IPS DF 19.7 (cell line): ENCODE measurements at places on chromosomes 12 and 14.

DNA sequence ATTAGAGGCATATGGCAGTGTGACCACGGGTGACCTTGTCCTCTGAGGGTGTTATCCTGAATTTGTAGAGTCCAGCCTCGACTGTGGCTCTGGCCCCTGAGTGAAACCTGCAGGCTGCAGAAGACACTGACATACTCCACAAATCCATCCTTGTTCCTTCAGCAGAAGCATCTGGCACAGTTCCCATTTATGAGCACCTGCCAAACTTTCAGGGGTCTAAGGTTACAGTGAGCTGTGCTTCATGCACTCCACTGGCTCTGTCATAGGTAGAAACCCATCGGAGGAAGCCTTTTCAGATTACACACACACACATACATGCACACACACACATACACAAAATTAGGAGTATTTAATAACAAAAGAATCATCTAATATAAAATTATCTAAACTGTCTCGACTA is 13.6 kb upstream of the NUAK1 start:
- DNase-seq, result no peak

GRCh38 chr14:28344381-28344780 is 422.2 kb upstream of the FOXG1 start:
- DNase-seq, result no peak

- DNase-seq, result no peak
Measured at GRCh38 chr12:3336606-3337311, 154.2 kb upstream of the PRMT8 start.

DNA sequence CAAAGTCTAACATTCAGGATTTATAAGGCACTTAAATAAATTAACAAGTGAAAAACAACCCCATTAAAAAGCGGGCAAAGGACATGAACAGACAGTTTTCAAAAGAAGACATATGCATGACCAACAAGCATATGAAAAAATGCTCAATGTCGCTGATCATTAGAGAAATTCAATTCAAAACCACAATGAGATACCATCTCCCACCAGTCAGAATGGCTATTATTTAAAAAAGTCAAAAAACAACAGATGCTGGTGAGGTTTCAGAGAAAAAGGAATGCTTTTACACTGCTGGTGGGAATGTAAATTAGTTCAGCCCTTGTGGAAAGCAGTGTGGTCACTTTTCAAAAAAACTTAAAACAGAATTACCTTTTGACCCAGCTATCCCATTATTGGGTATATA is 60.7 kb upstream of the BDKRB2 start:
- no peak for DNase-seq

GRCh38 chr14:65934070-65934435 is 521.5 kb downstream of the FUT8 start:
- no peak for DNase-seq

DNA sequence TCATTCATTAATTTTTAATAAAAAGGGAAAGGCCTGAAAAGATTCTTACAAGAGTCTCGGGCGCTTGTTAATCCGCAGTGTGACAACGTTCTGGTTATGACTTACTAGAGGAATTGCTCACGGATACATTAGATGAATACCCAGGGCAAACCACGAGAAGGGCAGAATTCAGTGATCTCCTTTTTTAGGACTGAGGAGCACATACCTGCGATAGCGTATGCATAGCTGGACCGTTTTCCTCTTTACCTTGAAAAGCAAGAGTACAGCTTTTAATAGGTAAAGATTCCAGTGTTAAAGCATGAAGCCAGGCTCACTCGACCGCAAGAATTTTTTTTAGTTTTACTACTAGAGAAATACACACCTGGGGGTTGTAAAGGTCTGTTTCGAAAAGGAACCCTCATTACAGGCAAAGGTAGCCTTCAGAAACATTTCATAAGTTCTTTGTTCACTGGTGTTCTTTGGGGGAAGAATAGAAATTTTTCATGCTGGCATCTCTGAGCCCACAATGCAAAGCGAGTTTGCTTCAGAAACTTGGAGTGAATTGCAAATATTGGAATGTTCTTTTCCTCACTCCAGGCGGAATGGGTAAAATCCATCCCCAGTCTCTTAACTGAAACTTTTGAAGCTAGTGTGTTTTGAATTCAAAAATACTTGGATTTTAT is 953 bp downstream of the MAPK1IP1L start:
- DNase-seq, result no peak

DNA sequence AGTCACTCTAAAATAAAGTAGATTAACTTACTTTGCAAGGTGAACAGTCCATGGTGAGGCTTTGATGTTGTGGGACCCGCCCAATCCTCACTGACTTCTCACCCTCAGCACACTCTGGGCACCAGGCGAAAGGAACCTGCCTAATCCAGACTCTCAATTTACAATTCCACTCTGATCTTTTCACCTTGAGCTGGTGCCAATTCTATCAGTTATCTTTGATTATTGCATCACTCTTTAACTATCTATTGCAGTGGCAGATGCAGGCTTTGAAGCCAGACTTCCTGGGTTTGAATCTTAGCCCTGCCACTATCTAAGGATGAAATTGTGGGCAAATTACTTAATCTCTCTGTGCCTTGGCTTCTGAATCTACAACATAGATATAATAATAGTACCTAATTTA is 18.9 kb upstream of the RASSF8 start:
- DNase-seq, result no peak

GRCh38 chr14:38012056-38012455 is 195.6 kb upstream of the SSTR1 start:
- DNase-seq, result no peak

- no peak for DNase-seq
Measured at GRCh38 chr12:120473807-120474615, 4.5 kb upstream of the SRSF9 start.

GRCh38 chr12:116594325-116595038 is 35.3 kb downstream of the MAP1LC3B2 start:
- no peak for DNase-seq

DNA sequence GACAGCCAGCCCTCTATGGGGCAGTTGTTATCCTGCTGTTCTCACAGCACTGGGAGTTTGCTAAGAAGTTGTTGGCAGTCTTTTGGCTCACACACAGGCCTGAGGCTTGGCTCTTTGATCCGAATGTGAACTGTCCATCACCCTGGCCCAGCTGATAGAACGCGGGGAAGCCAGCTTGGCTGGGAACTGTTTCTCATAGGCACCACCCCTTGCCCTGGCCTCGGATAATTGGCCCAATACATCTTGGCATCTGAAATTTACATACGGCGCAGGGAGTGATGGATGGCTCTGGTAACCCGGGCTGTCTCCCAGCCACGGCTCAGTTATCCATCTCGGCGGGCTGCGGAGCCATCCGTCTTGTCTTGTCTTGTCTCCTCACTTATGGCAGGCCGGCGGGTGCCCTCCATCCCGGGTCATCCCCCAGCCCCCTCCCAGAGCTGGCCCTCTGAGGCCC is 164.1 kb downstream of the PHETA1 start:
- DNase-seq, result no peak

GRCh38 chr14:21671371-21671770 is 2.2 kb downstream of the OR4E1 start:
- no peak for DNase-seq

GRCh38 chr12:114668151-114668885 is 15.7 kb downstream of the TBX3 start:
- DNase-seq, result no peak

DNA sequence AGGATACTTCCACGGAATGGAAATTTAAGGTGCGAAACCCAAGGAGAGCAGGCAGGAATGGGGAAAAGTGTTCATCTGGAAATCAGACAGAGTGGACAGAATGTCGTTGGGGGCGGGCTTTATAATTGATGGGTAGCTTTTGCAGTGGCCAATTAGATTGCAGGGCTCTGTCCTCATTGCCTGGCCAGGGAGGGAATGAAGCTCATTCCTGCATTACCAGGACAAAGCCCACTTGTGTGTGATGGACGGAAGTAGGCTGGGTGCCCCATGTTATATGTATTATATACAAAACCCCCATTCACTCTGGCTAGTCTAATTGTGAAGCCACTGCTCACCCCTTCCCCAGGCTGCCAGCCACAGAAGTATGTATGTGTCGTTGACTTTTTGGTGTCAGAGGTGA is 23.6 kb downstream of the ZNF664 start:
- no peak for DNase-seq

DNA sequence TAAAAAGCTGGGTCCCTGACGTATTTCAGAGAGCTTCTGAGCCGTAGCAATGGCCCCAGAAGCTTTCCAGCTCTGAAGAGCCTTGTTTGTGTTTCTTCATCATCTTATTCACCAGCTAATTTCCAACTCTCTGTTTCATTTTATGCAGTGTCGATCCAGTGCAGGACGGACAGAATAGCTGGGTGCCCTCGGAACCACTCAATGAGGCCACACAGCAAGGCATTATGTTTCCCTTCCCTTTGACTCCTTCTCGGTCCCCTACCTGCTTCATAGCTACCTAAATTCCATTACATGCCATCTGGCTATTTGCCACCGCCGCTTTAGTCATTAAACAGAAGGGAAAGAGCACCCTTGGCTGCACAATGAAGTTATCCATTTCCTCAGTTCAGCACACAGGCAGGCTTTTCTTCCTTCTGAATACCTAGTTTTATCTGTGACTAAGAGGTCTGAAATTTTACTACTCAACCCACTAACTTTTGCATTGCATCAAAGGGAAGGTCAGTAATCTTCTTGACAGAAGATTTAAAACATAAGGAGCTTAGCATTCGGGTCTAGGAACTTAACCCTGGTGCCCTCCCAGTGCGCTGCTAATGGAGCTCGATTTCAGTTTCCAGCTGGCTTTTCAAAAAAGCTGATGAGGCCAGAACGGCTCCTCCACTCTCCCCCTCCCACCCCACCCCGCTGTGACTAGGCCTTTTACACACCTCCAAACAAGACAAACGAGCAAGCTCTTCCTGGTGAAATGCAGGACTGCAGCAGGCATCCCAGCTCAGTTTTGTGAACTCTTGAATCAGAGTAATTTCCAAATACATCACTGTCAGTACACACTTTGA is 176.8 kb downstream of the GXYLT1 start:
- peak; percentile 33 for DNase-seq

DNA sequence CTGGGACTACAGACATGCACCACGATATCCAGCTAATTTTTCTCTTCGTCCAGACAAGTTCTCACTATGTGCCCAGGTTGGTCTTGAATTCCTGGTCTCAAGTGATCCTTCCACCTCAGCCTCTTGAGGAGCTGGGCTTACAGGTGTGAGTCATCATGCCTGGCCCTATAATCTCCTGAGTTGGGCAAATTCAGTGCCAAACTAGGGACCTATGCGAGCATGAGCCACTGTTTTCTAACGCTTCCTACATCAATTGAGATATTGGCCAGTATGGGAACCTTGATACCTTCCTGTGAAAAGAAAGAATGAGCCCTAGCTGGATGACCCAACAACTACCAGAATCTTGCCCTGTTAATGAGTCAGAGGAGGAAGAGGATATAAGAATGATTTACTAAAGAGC is 585.2 kb downstream of the C12orf50 start:
- DNase-seq, result no peak

GRCh38 chr12:104788840-104789271 is 169.2 kb downstream of the SLC41A2 start:
- peak; percentile 75 for DNase-seq

DNA sequence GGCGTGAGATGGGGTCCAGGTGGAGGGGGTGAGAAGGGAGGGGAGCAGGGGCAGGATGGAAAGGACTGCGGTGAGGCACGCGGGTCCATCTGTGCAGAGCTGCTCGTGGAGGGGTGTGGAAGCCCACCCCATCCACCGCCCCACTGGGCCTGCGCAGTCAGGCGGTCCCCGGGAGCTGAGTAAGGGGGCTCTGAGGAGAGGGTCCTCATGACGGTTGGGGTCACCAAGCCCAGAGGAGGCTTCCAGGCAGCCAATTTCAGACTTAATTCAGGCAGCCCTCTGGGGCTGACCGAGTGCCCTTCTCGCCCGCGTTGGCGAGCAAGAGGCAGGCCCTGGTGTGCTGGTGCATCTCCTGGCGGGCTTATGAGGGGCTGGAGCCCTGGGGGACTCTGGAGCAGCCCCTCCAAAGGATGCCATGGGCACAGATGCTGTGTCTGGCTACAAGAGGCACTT is 115.5 kb downstream of the KIF26A start:
- DNase-seq, result no peak

GRCh38 chr12:23662966-23663365 is 286.5 kb downstream of the SOX5 start:
- DNase-seq, result no peak

GRCh38 chr12:71552728-71553501 is 110.7 kb downstream of the ZFC3H1 start:
- DNase-seq, result no peak

DNA sequence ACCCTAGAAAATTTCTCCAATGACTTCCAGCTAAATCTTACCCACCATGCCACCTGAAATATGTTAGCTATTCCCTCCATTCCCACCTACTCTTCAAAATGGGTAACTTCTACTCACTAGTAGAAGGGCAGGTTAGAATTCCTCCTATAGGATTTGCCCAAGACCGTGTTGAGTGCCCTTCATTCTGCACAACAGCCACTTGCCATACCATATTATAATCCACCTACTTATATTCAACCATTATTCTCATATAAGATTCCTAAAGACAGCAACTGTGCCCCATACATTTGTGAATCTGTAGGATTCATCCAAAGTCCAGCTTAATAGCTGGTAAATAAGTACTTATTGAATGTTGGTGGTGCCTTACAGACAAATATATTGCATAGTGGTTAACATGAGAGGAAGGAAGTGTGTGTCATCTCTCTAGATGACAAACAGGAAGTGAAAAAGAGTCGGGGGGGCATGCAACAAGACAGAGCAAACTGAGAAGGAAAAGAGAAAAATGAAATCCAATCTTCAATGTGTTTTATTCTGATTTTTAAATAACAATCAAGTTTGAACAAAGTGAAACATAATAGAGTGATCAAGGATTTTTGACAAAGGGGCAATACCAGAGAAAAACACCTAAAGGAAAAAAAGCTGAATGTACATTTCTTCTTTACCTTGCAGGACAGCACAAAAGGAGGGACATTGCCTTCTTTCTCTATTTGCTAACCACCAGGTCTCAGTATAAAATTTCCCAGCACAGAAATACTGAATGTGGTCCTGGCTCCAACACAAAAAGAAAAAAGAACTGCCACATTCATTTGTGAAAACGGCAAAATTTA is 389.3 kb upstream of the USP15 start:
- DNase-seq, result no peak

DNA sequence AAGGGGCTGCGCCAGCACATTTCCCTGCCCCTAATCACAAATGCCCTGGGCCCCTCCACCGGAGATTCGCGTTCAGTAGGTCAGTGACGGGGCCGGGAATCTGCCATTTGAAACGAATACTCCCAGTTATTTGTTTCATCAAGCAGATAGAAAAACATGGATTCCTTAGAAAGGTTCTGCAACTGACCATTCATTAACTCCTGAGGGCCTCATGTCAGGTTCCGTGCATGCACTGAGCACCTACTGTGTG is 25.6 kb upstream of the UBC start:
- DNase-seq, result no peak

GRCh38 chr12:8644345-8645248 is 18.0 kb downstream of the MFAP5 start:
- no peak for DNase-seq

DNA sequence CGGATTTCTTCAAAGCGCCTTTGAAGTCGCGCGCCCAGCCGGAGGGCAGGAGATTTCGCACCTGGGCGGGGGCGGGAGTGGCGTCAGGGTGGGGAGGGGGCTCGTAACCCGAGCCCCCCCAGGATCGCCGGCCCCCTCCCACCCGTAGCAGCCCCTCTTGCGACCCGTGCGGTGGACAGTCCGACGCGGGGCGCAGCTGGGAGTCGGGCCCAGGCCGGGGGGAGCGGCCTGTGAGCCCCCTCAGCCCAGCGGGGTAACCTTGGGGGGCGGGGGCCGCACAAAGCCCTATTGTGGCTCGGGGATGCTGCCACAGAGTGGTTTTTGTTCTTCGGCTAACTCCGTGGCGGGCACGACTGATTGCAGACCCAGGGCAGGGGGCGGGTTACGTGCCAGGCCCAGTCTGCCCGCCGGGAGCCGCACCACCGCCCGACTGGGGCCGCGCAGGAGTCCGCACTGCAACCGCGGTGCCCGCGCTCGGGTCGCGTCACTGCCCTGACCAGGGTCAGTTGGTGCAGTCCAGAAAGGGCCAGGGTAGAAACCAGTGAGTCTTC is 4.2 kb upstream of the AAAS start:
- no peak for DNase-seq
